ENCODE measurements at places on chromosomes 3 and 15.

DNA sequence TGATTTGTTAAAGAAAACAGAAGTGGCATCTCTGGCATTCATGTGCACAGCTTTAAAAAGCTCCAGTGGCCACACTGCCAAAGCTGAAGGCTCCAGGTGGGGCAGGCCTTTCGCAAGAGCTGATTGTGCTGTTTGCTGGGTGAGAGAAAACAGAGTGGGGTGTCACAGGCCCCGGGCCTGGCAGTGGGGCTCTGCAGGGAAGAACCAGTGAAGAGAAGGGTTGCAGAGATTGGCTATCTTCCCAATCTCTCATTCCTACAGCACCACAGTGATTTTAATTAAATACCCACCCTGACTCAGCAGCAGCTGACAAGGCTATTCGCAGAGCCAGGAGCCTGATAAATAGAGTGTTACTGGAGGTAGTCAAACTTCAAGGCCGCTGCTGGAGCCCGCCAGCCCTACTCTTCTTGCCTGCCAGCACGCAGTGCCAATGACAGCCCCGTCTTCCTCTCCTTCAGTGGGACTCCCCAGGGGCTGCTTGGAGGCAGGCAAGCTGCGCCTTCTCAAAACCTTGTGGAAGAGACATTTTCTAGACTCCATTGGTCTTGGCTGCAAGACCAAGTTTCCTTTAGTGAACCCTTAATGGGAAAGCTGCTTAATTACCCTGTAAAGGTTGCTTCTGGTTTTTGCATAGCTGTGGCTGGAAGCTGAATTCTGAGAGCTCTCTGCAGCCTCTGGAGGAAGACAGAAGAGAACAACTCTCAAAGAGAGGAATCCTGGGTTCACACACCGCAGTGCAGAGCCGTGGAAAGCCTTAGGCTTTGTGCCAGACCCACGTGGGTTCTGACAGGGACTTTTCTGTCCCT, 225.8 kb upstream of the SLCO3A1 start:
- DNase-seq: peak; percentile 27

- DNase-seq: no peak
Measured at GRCh38 chr15:31200735-31201151, 99.2 kb upstream of the TRPM1 start.

- DNase-seq: no peak
Measured at GRCh38 chr3:84759361-84759760, 199.4 kb upstream of the CADM2 start.

GRCh38 chr15:66956672-66957430, 108.6 kb upstream of the SMAD3 start:
- DNase-seq: no peak

DNA sequence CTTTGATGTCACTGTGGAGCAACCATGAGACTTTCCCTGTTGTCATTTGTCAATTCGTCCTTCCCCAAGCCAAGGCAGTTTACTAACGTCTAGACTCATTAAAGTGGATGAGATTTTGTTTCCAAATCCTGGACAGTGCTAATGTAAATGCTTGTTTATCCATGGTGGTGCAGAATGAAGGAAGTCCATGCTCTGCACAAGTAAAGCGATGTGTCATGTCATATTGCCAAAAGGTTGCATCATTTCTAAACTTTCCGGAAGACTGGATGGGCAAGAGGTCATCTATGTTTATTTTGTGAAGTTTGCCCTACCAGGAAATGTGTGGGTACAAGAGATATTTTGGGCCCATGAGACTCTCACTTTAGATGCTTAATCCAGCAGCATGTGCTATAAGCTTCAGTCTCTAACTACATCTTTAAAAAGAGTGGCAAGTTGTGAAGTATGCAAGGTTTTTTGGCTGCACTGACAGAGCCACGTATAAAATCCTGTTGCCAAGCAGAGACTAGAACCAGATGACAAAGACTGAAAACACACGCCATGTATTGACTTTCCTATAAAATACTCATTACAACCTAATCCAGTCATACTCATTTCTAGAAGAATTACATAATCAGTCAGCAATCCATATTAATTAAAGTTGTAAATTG, 72.1 kb upstream of the FNDC3B start:
- DNase-seq: peak; percentile 53

DNA sequence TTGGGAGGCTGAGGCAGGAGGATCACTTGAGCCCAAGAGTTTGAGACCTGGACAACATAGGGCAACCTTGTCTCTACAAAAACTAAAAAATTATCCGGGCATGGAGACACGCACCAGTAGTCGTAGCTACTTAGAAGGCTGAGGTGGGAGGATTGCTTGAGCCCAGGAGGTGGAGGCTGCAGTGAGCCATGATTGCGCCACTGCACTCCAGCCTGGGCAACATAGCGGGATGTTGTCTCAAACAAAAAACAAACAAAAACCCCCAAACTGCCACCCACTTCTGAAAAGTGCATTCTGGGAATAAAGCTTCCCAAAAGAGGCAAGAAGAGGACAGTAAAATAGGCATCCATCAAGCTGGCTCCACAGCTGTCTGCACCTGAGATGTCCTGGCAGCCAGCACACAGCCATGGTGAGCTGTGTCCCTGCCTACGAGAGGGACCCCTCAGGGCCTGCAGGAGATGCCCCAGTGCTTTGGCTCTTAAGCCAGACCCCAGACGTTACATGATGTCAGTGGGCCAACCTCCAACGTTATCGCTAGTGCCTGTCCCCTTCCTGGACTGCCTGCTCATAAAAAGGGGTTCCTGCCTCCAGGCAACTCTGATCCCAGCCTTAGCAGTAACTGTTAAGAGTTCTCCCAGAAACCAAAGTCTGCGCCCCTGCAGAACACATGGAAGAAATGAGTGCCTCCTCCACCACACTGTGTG, 101.1 kb downstream of the LRIG1 start:
- no peak for DNase-seq

GRCh38 chr3:164526250-164526649, 552.0 kb downstream of the SI start:
- DNase-seq: no peak

DNA sequence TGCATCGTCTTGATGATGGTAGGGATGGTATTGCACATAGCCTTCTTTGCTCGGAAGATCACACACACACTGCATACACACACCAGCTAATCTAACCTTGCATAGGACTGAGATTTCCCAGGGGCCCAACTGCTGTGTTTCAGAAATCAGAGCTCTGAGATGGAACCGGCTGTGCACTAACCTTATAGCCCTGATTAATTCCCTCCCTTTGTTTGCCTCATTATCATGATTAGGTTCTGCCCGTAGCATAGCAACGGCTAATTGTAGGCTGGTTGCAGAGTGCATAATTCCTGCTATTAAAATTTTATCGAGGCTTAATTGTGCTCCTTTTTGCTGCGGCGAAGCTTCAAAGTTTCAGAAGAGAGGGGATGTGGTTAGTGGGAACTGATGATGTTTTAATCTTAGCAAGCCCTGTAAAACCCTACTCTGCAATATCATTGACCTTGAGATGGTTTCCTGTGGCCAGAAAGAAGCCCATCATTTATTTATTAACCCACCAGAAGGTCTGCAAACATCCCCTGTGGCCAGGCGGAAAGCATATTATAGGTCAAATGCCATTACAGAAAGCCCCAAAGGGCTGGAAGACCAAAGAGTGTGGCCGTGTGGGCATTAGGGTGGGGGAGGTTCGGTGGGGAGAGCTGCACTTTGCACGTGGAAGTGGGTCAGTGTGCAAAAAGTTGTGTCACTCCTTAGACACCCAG, 56.2 kb upstream of the GLCE start:
- no peak for DNase-seq

GRCh38 chr15:61720197-61720704, 340.0 kb downstream of the VPS13C start:
- no peak for DNase-seq

- DNase-seq: no peak
Measured at GRCh38 chr15:70033109-70033508, 64.6 kb downstream of the TLE3 start.

GRCh38 chr15:80151576-80151975, 1.2 kb upstream of the FAH start:
- DNase-seq: no peak

GRCh38 chr15:101018016-101018415, 98.9 kb downstream of the LRRK1 start:
- DNase-seq: no peak

GRCh38 chr3:145673838-145674237, 487.1 kb downstream of the PLOD2 start:
- DNase-seq: no peak

- DNase-seq: no peak
Measured at GRCh38 chr3:156187146-156187769, 66.9 kb downstream of the KCNAB1 start.

GRCh38 chr15:98745650-98746374, 97.5 kb downstream of the IGF1R start:
- no peak for DNase-seq

DNA sequence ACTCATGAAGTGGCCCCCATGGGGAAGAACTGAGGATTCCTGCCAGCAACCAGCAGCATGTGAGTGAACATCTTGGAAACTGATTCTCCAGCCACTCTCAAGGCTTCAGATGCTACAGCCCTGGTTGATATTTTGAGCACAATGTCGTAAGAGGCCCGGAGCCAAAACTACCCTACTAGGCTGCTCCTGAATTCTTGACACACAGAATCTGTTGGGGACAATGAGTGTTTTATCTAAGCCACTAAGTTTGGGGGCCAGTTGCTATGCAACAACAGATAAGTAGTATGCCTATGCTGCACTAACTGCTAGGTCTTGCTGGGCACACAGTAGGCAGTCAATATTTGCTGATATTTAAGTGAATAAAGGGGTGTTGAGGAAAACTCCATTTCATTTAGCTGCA, 89.9 kb upstream of the CHL1 start:
- DNase-seq: no peak

GRCh38 chr3:184795522-184796190, 16.3 kb upstream of the VPS8 start:
- DNase-seq: no peak

DNA sequence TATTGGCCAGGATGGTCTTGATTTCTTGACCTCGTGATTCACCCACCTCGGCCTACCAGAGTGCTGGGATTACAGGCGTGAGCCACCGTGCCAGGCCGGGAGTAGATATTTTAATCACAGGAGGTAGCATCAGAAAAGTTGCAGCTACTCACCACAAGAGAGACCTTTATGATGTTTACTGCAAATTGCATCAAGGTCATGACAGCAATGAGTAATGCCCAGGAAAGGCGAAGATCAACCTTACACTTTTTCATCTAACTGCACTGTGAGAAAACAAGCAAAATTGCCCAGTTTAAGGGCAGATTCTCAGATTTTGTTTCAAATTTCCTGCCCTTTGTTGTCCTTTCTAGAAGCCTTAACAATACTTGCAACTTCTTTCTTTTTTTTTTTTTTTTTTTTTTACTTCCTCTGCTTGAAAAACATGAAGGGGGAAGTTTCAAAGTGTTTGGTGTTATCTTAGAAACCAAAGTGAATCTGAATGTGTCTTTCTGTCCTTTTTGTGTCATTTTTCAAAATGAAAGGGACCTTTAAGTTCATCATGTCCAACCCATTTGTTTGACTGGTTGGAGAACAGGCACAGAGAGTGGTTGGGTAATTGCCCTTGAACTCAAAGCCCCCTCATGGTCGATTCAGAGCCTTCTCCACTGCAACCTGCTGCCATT, 25.0 kb downstream of the TGFBR2 start:
- DNase-seq: no peak

GRCh38 chr3:123711356-123711755, 126.5 kb upstream of the HACD2 start:
- DNase-seq: no peak

GRCh38 chr3:149777414-149778214, 14.7 kb downstream of the ANKUB1 start:
- DNase-seq: no peak

GRCh38 chr3:151384741-151385174, at the start of gene P2RY12:
Gene P2RY12, minus strand, starts transcription at chr3:151384753. Its CDS starts 45,908 bp downstream, at chr3:151338845.
- peak; percentile 89 for DNase-seq

DNA sequence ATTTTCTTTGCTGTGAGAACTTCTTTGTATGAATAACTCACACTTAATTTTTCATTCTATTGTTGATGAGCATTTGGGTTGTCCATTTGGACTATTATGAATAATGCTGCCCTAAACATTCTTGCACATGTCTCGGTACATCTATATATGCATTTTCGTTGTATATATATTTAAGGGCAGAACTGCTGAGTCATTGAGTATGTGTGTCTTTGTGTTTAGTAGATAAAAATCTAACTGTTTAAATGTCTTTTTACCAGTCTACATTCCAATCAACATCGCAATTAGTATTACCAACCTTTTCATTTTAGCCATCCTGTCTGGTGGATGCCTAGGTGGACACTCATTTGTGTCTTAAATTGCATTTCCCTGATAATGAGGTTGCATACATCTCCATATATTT, 144.4 kb downstream of the UACA start:
- no peak for DNase-seq

DNA sequence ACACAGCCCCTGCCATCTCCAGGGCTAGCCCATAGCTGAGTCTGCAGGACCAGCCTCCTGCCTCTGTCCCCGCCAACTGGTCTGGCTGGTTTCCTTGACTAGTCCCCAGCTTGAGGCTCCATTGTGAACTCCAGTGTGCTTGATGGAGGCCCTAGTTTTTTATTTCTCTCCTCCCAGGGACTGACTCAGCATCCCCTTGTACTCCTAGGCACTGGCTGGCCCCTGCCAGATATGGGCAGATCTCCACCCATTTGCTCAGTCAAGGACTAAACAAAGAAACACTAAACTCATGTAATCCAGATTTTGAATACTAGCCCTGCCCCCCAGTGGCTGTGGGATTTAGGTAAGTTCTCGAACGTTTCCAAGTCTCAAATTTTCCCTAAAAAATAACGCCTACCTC, 415.4 kb upstream of the RORA start:
- no peak for DNase-seq

DNA sequence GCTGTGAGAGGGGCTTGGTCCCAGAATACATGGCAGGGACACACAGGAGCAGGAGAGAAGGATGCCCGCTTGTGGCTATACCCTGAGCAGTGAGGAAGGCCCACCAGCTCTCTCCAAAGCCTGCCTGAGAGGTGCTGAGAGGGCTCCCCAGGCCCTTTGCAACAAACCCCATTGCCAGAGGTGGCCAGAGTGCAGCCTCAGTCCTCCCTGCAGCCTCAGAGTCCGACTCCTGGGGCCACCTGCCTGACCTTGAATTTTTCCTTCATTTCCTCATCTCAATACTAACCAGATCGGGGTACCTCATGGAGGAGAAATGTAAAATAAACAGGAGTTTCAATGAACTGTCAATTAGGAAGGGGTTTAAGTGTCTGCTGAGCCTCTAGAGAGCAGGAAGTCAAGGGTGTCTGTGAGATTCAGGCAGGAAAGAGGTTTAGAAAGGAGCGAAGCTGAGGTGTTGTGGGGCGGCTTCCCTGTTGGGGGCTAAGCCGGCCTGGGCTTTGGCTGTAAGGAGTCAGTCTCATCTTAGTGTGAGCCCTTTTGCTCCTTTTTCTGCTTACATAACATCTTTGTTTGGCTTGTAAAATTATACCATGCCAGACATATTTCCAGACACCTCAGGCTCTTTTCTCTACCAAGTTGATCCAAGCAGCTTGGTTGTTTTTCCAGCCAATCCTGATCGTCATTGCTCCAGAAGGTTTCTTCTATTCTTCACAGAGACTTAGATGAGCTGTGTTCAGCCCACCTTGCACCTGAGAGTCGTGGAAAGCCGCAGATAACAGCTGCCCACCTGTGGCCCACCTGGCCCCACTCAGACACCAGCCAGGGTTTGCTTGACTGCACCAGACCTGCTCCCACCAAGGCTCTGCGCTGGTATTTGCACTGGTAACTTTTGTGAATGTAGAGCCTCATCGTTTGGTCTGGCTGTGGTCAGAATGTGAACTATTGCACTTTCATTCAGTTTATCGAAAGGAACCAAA, 36.7 kb downstream of the CMTM7 start:
- DNase-seq: no peak

Data from pons (tissue), 1 donor.